Right renal pelvis (tissue), 4 donors: ENCODE measurements at places on chromosomes 5 and 9.

DNA sequence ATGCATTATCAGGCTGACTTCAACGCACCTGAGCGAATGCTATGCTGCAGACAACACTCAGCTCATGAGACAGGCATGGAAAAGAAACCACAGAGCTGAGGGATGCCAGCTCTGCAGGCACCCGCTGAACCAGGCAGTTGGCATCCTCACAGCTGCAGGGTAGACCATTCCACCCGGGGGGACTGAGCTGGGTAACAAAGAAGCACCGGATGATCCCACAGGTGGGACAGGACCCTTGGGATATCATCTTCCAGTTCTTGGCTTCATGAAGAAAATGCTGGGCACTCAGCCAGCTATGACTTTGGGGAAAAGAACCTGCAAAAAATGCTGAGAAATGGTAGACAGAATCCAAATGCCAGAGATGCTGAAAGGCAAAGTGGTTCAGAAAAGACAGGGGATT, 9.6 kb downstream of the EPB41L4B start:
- no peak for DNase-seq

DNA sequence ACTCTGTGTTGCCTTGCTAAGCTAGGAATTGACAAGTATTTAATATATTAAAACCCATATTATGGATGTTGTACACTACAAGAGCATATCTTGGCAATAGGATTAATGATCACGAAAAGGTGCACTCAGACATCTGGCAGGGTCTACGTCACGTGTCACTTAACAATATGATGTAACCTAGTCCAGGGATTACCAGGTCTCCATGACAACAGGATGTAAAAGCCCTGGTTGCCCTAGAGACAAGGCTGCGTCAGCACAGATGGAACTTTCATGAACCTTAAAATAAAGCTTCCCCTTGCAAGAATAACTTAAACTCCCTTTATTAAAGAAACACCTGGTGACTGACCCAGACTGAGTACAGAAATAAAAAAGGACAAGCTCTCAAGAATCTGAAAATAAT, 717.8 kb downstream of the CDH18 start:
- no peak for DNase-seq

DNA sequence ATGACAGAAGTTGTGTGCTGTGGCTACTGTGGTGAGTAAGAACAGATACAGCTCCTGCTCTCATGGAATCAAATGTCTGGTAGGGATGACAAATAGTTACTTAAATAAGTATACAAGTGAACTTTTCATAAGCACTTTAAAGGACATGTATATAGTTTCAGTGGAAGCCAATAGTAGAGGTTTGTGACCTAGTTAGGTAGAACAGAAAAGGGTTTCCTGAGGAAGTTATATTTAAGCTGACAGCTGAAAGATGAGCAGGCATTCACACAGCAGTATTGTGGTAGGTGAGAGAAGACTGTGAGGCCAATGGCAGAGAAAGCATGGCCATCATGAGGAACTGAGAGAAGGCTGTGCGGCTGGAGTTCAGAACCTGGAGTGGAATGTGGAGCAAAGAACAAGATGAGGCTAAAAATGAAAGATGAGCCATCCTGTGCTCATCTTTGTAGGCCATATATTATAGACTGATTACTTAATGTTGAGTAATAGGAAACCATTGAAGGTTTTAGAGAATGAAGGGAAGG, 15.4 kb downstream of the FAM174A start:
- no peak for DNase-seq

DNA sequence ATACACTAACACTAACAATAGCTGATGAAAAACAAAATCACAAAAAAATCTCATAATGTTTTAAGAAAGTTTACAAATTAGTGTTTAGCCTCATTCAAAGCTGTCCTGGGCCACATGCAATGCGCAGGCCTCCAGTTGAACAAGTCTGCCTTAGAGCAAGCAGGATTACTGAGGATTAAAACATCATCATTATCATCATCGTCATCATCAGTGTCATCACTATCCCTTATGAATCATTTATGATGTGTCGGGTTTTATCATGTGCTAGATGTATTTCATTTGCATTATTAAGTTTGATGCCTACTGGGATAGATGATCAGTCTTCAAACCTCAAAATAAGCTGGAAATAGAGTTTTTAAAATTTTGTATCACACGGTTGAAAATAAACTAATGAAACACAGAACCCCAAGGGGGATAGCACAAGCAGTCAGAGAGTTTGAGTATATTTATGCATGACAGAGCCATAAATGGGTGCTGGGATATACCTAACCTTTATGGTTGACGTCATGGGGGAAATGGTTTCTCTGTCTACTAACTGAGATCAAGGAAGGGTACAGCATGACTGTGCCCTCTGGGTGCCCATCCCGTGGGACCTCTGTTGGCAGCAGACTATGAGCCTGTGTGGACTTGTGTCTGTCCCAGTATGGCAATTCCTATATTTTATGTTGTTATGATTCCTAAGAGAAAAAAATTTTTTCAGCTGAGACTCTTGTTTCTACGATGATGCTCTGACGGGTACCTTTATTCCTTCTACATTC, 150.3 kb upstream of the ADRA1B start:
- no peak for DNase-seq

DNA sequence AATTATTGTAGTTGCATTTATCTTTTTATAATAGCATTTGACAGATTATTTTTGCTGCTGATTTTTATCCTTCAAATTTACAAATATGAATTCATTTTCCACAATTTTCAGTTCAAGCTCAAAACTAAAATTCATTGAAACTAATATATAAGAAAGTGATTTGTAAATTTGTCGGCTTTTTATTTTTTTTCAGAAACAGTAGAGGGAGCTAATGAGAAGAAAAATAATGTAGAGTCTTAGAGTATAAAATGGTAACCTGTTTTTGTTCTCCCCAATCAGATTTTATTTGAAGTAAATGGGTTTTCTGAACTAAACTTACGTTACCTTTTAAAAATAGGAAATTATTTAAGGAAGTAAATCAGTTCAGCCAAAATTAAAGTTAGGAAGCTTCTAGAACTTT, 19.2 kb downstream of the PRRC1 start:
- no peak for DNase-seq

- no peak for DNase-seq
Observed at GRCh38 chr9:87109231-87109631, 161.9 kb upstream of the GAS1 start.

GRCh38 chr5:122252319-122252718, 59.7 kb upstream of the SNCAIP start:
- DNase-seq, result no peak

- peak; percentile 10 for DNase-seq
Observed at GRCh38 chr9:4490705-4491625, 697 bp downstream of the SLC1A1 start.

DNA sequence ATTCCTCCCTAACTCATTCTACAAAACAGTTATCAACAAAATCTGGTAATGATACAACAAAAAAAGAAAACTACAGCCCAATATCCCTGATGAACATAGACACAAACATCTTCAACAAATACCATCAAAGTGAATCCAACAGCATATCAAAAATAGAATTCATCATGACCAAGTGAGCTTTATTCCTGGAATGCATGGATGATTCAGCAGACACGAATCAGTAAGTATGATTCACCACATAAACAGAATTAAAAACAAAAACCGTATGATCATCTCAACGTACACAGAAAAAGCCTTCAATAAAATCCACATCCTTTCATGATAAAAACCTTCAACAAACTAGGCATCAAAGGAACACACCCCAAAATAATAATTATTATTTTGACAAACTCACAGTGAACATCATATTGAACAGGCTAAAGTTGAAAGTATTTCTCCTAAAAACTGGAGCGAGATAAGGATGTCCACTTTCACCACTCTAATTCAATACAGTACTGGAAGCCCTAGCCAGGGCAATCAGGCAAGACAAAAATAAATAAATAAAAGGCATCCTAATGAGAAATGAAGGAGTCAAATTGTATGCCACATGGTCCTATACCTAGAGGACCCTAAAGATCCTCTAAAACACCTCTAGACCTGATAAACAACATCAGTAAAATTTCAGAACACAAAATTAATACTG, 305.1 kb upstream of the RGMB start:
- DNase-seq, result no peak

DNA sequence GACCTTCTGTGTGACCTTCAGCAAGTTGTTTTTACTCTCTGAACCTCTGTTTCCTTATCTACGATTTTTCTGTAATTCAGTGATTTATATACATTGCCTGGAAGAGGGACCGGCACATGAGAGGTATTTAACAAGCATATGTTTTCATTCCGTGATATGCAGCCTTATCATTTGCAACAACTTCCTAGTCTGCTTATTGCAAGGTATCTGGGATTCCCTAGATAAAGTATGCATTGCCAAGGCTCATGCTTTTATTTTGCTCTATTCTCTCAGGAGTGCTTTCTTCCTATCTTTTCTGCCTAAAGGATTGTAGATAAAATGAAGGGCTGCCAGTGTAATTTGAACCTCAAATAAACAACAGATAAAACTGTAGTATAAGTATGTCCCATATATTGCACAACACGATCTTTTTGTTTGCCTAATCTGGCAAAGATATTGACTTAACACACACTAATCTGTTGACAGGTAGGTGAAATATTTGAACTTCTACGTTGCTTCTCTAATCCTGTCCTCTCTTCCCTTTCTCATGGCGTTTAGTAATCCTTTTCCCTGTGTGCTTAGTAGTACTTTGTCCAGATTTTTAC, 377.2 kb upstream of the TNC start:
- no peak for DNase-seq

DNA sequence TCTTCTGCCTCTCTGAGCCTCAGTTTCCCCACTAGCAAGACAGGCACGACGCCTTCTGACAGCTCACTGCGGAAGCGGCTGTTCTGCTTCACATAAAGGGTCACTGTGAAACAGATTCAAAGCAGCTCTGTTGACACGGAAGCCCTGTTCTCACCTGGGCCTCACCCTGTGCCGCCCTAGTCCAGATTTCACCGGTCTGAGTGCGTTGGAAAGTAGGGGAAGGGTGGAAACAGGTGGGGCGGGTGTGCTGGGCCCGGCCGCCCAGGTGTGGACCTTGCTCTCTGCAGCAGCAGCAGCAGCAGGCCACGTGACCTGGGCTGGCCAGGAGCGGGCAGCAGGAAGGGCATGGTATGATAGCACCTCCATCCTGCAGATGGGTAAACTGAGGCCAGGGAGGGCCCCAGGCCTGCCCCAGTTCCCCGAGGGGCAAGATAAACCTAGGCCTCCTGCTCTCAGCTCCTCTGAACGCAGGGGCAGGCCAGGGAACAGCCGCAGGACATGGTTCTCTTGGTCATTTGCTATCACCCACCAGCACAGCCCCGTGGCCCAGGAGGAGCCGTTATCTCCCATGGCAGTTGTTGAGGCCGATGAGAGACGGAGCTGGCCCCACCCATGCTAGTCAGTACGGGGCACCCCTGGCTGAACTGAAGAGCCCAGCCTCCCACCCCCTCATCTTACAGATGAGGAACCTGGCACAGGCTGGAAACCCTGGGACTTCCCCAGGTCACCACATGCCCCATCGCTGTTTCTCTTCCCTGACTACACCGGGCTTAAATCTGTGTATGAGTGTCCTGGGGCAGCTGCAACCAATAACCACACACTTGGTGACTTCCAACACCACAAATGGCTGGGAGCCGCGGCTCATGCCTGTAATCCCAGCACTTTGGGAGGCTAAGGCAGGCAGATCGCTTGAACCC, 12.1 kb downstream of the PTGES2 start:
- DNase-seq, result no peak

GRCh38 chr5:83641946-83642345, 78.7 kb downstream of the HAPLN1 start:
- no peak for DNase-seq

DNA sequence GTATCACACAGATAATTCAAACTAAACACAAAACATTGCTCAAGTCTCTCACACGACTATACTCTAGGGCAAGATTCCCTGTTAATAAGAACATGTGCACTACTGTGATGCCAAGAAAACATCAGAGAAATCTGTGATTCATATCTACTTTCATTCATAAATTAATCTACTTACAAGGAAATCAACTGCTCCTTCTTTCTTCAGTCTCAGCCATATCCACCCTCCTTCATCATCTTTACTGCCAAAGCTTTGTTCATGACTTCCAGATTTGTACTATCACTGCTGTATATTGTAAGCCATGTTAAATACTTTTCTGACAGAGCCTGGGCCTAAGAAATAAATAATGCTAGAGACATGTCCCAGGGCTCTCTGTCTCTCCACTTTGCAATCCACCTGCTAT, 35.1 kb downstream of the CTNNAL1 start:
- DNase-seq, result no peak

DNA sequence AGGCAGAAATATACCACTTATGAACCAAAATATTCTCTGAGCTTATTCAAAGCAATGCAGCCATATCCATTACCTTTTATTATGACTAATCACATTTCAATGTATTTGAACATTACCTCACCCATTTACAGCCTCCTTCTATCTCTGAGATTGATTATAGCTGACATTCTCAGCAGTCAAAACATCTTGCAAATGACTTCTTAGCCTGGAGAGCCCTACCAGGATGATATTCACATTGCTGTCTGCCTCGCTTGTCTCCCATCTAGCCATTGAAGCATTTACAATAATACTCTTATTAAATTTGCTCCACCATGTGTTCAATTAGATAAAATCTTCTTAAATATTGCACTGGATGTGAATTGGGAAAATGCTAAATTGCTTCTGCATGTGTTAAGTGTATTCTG, 1879.9 kb upstream of the ACO1 start:
- no peak for DNase-seq

DNA sequence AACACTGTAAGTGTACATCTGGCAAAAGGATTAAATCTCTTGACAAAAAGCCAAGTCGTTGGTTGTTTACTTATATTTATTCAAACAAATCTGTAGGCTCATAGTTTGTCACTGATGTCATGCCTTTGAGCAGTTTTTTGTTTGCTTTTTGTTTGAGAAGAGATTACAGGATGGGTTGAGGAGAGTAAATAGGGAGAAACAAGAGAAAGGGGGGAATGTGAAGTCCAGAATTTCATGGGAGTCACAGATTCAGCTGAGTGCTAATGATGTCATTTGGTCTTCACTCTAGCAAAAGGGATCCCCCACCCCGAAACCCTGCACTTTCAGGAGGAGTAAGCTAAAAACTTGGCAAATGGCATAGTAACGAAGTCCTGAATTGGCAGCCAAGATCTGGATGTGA, 337.4 kb downstream of the GLIS3 start:
- no peak for DNase-seq

- no peak for DNase-seq
Observed at GRCh38 chr5:158873104-158873503, 226.6 kb downstream of the EBF1 start.
